ENCODE measurements at places on chromosomes 5 and 9.

- DNase-seq, result no peak
Measured at GRCh38 chr5:109695005-109695926, 5.5 kb downstream of the MAN2A1 start.

DNA sequence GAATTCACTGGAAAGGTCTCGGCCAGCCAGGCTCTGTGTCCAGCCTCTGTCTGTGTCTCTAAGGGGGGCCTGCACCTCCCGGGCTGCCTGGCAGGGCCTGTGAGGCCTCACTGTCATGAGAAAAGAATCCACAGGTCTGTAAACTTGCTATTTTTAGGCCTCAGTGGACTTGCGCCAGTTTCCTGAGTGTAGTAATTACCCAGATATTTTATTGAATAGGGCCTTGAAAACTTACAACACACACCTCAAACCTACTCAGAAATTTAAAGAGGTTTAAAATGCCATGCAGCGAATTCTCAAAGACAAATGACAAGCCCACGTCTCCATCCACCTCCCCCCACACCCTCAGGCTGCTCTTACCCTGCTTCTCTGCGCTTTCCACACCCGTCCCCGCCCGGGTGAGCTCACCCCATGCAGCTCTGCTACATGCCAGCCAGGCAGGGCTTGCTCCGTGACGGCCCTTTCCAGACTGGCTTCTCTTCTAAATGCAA, 8.8 kb upstream of the TENT4A start:
- DNase-seq, result peak; percentile 83

- no peak for DNase-seq
Measured at GRCh38 chr5:54302267-54302687, 8.1 kb downstream of the ARL15 start.

DNA sequence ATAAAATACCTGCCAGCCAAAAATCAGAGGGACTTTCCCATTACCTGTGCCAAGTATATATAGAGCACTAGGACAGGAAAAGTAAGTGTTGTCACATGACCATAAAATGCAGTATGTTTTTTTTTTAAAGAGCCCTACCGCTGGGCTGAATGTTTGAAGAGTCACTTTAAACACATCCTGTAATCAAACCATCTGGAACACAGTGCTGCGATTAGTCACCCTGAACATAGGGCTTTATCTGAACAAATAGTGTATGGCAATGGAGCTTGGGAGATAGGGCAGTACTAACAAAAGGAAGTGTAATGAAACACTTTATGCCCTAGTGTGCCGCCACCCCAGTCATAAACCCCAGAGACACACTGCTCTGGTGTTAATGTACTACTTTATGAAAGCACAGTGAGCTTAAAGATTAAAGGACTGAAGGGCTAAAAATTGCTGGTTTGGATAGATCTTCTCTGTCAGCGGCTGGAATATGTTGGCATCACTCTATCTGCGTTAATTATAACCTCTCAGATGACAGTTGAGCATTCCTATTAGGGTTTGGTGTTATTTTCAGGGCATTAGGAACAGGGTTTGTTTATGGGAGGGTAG, 90.4 kb downstream of the ZNF608 start:
- peak; percentile 89 for DNase-seq

GRCh38 chr5:113190347-113190746, 213.7 kb downstream of the DCP2 start:
- DNase-seq, result no peak

DNA sequence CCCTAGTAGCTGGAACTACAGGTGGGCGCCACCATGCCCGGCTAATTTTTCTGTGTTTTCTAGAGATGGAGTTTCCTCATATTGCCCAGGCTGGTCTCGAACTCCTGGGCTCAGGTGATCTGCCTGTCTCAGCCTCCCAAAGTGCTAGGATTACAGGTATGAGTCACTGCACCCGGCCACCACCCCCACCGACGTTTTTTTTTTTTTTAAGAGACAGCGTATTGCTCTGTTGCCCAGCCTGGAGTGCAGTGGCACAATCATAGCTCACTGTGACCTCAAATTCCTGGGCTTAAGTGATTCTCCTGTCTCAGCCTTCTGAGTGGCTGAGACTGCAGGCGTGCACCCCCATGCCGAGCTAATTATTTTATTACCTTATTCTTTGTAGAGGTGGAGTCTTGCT, 38.2 kb downstream of the WDR70 start:
- DNase-seq, result no peak

DNA sequence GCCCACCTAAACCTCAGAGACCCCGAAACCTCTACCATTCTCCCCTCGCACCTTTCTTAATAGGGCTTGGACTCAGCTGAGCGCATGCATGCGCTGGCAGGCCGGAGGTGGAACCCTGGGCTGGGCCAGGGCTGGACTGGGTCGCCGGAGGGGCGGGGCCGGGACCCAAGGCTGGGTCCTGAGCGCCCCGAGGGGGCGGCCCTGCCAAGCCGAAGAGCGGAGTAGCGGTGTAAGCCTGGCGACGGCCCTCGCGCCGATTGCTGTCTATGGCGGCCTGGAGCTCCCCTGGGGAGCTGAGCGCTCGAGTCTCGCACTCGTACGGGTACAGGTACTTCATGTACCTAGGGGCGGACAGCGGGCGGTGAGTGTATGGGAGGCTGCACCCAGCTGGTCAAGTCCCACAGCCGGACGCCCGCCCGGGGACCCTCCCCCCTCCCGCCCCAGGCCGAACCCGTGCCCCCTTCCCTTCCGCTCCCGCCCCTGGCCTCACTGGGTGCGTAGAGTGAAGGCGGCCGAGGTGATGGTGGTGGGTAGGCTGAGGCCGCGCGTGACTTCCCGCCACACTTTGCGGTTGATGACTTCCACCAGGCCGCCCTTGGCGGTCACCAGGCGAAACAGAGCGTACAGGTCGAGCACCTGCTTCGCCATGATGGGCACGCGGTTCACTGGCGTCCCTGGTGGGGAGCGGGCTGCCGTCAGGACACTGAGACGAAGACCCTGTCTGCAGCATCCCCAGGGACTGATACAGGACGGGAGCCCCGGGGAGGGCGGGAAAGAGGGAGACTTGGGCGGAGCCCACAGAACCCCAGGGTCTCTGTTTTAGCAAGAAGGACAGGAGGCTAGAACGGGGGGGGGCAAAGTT, 3.3 kb upstream of the DCTN3 start:
- DNase-seq, result no peak

- peak; percentile 3 for DNase-seq
Measured at GRCh38 chr5:74357827-74358226, 282.7 kb downstream of the ENC1 start.

DNA sequence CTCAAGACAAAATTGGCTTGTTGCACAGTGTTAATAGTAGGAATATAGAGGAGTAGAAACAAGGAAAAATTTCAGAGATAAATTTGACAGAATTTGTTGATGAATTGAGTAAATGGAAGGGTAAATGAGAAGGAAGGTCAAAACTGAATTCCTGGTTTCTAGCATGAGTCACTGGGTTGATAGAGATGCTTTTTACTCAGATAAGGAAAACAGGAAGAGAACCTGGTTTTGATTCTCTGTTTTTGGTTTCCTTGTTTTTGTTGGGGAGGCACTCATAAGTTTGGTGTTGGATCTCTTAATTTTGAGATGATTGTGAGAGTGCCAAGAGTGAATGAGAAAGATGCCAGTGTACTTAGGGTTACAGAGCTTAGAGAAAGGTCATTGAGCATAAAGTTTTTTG, 7.1 kb downstream of the LRRC70 start:
- DNase-seq, result no peak

GRCh38 chr5:135821061-135821801, 13.2 kb upstream of the SLC25A48 start:
- no peak for DNase-seq

DNA sequence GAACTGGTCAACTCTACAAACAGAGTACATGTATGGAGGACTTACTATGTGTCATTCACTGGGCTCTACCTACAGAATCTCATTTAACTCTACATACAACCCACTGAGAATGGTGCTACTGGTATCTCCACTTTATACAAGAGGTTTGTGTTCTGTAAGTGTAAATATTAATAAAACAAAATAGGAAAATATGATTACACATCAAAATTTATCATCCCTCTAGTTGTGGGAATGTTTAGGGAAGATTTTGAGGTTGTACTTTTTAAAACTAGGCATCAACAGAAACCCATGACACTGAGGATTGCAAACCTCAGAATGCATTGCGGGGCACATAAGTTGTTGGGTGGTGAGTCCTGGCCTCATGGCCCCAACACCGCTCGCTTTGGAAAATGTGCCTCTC, 11.7 kb downstream of the SH3RF2 start:
- no peak for DNase-seq

DNA sequence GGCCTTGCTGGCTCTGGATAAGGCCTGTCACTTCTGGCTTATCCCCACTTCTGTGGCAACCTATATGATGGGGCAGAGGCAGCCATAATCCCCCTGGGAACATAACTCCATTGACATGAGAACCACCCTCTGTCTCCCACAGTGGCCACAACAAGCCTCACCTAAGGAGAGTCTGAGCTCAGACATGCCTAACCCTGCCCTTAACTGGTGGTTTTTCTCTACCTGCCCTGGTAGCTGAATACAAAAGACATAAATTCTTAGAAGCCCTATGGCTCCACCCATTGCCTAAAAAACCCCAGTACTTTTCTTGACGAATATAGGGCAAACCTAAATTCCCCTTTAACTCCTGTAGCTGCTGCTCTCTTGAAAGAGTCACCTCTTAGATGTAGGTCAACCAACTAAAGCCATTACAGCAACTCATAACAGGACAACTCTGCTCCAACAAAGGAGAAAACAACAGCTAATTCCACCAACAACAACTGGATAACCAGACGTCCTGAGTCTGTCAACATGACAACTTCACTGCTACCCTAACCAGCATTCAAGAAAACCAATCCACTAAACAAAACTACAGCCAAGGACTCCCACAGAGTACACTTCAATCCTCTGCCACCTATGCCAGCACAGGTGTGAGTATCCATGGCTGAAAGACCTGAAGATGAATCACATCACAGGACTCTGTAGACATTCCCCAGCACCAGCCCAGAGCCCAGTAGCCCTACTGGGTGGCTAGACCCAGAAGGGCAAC, 427.7 kb downstream of the PRELID2 start:
- DNase-seq, result no peak

- peak; percentile 13 for DNase-seq
Measured at GRCh38 chr5:7261049-7261448, 134.9 kb upstream of the ADCY2 start.

- no peak for DNase-seq
Measured at GRCh38 chr5:149886692-149887470, 57.7 kb downstream of the PDE6A start.

DNA sequence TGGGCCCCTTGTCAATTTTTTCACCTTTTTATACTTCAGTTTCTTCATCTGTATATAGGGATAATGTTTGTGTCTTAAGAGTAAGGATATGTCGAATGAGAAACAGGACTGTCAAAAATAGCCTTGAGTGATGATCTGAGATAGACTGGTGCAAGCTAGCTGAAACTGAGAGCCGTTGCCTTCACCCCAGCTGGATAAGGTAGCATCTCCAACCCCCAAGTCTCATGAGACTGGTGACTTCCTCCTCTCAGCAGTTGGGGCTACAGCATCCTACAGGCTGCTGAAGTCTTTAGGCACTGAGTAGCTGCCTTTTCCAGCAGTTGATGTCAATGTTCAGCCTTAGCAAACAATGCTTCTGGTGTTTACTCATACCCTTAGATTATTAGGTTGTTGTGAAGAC, 330.2 kb downstream of the OSTF1 start:
- DNase-seq, result no peak

- DNase-seq, result no peak
Measured at GRCh38 chr5:148454576-148454975, 70.8 kb downstream of the FBXO38 start.
